ENCODE measurements at places on chromosomes 16 and 17. TPM values are rescaled to one million over a fixed set of nuclear protein-coding genes. Genes with fewer than 3 reads are reported as not detected.

CACNG3 gene
- not detected for total RNA-seq

RGS9 gene
- total RNA-seq = 39.8 TPM

CMTM1 gene
- not detected for total RNA-seq

SPIRE2 gene
- 1.8 TPM for total RNA-seq

CPHXL gene
- total RNA-seq = not detected

KRT39 gene
- not detected for total RNA-seq
